H1 (cell line): ENCODE measurements at places on chromosomes 6 and 20. TPM values are rescaled to one million over a fixed set of nuclear protein-coding genes. Genes with fewer than 3 reads are reported as not detected.
A peak's percentile ranks its signal among the peaks of the same experiment; 100 is the strongest.

Gene C6orf163
- 0.90 and 1.5 TPM in 2 replicates for total RNA-seq

Gene TFAP2C
- 5.6 and 5.8 TPM in 2 replicates for total RNA-seq

Gene TRIM31
- total RNA-seq: not detected in 2 replicates

DNA sequence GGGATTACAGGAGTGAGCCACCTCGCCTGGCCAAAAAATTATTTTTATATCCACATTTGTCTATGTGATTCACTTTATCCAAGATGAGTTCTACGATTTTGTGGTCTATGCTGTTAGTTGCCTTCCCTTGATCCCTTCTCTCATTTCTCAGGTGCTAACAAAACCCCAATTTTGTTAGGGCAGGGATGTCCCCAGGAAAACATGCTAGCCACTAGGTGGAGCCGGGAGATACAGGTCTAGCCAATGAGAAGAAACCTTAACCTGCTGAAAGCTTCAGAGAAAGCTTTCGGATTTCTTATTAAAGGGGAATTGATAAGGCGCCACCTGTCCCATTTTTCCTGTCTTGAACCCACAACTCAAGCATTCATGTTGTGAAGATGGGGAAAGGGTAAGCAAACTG lies 167.4 kb upstream of the OLIG3 start:
- DNase-seq: peak; percentile 53

- DNase-seq: no peak
These were observed 43.0 kb downstream of the VEGFA start for GRCh38 chr6:43812850-43813578.

DNA sequence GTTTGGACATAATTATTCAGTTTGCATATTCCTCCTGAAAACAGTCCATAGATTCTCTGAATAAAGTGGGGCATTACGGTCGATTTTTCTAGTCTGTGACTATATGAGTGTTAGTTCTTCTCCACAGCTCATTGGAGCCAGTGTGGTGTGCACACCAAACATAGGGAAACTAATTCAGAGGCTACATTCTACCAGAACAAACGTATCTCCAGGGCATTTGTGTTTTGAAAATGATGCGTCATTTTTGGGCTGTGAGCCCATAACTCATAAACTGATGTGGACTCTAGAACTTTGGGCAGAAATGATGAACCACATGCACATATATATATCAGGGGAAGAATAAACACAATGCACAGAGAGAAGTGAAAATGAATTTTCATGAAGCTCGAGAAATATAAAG lies 41.8 kb downstream of the C6orf58 start:
- no peak for DNase-seq

DNA sequence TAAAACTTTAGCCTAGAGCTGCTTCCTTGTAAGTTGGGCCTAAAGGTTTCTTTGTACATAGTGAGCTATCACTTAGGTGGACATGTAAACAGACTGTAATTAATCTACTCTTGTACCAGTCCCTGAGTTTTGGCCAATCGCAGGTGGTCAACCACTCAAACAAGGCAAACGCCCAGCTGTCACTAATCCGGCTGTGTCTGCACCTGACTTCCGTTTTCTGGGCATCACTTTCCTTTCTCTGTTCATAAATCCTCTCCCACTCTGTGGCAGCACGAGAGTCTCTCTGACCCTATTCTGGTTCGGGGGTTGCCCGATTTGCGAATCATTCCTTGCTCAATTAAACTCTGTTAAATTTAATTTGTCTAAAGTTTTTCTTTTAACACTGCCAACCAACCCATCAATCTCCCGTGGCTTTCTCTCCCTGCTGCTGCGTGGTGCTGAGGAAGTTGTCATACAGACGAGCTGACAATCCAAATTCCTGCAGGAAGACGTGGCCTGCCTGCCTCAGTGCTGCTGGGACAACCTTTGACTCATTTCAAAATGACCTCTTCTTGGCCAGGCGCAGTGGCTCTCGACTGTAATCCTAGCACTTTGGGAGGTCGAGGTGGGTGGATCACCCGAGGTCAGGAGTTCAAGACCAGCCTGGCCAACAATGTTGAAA lies 206.3 kb downstream of the QKI start:
- no peak for DNase-seq

- no peak for DNase-seq
These were observed 79.5 kb downstream of the RNF182 start for GRCh38 chr6:14004258-14004657.

- DNase-seq: no peak
These were observed 23.9 kb downstream of the HDDC2 start for GRCh38 chr6:125277838-125278237.
